ENCODE measurements at places on chromosomes 4 and X. TPM values are rescaled to one million over a fixed set of nuclear protein-coding genes. Genes with fewer than 3 reads are reported as not detected.

GRCh38 chr4:186158021-186158813, 33.1 kb upstream of the CYP4V2 start:
- ATAC-seq: no peak

DNA sequence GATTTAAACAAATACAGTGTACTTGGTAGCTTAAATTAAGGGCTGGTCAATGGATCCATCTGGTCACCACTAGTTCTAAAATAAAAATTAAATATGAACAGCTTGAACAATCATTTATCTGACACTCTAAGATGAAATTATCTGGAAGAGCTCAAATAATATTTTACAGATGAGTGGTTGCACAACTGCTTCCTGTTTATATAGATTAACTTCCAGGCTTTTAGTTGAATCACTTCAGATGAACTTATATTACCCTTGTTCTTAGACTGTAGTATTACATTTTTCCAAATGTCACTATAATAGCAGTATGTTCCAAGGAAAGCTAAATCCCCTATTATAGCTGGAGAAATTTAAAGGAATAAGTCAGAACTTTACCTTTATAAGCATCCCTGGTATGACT, 92.4 kb upstream of the SMIM10 start:
- no peak for ATAC-seq

- ATAC-seq: no peak
These were observed 210.4 kb downstream of the PAPSS1 start for GRCh38 chr4:107509615-107510014.

DNA sequence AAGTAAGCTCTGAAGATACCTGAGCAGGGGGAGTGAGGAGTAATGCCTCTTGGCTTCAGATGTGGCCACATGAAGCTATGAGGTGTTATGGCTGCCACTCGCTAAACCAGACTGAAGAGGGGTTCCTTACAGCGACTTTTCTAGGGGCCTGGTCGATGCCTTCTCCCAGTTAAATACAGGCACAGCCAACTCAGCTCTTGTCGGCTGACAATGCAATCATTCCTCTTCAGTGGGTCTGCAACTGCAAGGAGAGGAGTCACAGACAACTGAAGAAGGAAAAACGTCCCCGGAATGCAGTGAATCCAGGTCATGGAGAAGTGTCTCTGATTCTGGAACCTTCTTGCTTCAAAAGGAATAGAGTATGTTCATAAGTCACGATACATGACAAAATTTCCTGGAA, 106.4 kb downstream of the RNF150 start:
- no peak for ATAC-seq

- ATAC-seq: no peak
These were observed 109.2 kb downstream of the FHDC1 start for GRCh38 chr4:153045111-153045982.

Gene AFF2
- total RNA-seq: 3.8 TPM
